ENCODE measurements at places on chromosomes 5 and 9. TPM values are rescaled to one million over a fixed set of nuclear protein-coding genes. Genes with fewer than 3 reads are reported as not detected.

- DNase-seq: no peak
Observed at GRCh38 chr9:99189186-99189585, 32.6 kb downstream of the ALG2 start.

The NPR3 gene
- 0.10 TPM for total RNA-seq

GRCh38 chr5:126794157-126794828, 17.4 kb downstream of the LMNB1 start:
- no peak for DNase-seq

DNA sequence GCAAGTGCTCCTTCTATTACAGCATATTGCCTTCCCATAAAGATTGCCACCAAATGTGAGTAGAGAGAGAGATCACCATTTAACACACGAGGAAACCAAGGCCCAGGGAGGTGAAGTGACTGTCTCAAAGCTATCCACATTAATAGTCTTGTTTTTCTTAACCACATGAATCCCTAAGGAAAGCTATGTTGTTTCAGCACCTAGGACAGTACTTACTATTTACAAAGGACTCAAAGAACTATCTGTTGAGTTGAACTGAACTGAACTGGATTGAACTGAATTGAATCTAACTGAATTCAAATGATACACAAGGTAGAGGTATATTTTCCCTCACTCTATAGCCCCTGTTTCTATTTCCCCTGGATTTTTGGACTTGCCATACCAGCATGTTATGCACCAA, 430.4 kb downstream of the CAAP1 start:
- DNase-seq: no peak

The SLCO4C1 gene
- 1.1 TPM for total RNA-seq

- DNase-seq: no peak
Observed at GRCh38 chr5:135136546-135136945, 102.5 kb upstream of the PITX1 start.

GRCh38 chr9:111149018-111149759, 110.9 kb upstream of the LPAR1 start:
- DNase-seq: no peak

- no peak for DNase-seq
Observed at GRCh38 chr5:57903458-57903857, 420.8 kb upstream of the ACTBL2 start.

Data from natural killer cell treated with Interleukin-12 subunit alpha and Interleukin-12 subunit beta and Interleukin-15 and Interleukin-18, amount 100 ng/mL, for 72 hours (primary cell).